A549 treated with RU486 at 1 μM for 4 hours (cell line): ENCODE measurements at places on chromosomes 13 and 19. TPM values are rescaled to one million over a fixed set of nuclear protein-coding genes. Genes with fewer than 3 reads are reported as not detected.

Gene ZNF543
- 0.82 to 2.0 TPM (median 1.5 TPM) in 5 replicates for total RNA-seq

Gene NANOS3
- total RNA-seq: 1.3 to 4.2 TPM (median 2.6 TPM) in 5 replicates

Gene PBX4
- 1.5 to 2.1 TPM (median 1.9 TPM) in 5 replicates for total RNA-seq

Gene RFX2
- 5.2 to 9.9 TPM (median 7.7 TPM) in 5 replicates for total RNA-seq

Gene CGB5
- total RNA-seq: 0.90 to 1.4 TPM (median 1.1 TPM) in 5 replicates
